Endothelial cell (in vitro differentiated cells): ENCODE measurements at places on chromosomes 11 and 22. TPM values are rescaled to one million over a fixed set of nuclear protein-coding genes. Genes with fewer than 3 reads are reported as not detected.

DNA sequence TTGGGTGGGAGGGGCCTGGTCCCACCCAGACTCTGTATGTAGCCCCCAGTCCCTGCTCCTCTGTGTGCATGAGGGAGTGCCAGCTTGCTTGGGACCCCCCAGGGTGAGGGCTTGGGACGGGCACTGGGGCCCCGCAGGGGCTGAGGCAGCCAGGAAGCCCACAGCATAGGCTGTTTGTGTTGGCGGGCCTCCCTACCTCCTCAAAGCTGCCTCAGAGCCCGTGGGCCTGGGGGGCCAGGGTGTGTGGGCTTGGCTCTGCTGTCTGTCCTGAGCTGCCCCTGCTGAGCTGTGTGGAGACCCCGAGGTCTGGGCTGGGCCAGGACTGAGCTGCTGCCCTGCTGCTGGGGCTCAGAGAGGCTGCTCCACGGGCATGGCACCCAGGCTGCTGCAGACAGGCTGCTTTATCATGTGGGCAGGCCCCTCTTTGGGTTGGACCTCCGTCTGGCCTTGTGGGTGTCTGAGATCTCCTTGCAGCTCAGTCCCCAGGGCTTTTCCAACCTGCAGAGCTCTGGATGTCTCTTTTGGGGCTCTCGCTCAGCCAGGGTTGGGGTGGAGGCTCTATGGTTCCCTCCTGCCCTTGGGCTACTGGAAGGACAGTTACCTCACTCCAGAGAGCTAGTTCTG is 3.3 kb downstream of the TSPAN4 start:
- no peak for DNase-seq

Gene TUB
- 2.9 TPM for total RNA-seq

Gene OVOL1
- total RNA-seq = not detected

Gene TRPM5
- 0.38 TPM for total RNA-seq
